Eye (tissue), 1 donor: ENCODE measurements at places on chromosomes 12 and 14.

DNA sequence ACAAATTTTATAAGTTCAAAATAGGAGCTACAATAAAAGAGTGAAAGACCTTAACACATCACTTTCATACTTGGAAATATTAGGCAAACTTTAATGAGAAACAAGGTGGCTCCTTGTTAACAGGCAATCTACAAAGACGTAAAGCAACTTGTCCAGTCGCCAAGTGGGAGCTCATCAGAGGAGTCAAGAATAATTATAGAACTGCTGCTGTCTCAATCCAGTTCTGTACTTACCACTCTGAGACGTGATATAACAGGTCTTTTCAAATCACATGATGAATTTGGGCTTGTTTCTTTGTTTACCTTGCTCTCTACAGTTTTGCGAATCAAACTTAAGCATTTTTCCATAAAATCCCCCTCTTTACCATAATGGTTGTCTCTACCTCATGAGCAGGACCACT, 3.6 kb downstream of the YBX3 start:
- no peak for DNase-seq

DNA sequence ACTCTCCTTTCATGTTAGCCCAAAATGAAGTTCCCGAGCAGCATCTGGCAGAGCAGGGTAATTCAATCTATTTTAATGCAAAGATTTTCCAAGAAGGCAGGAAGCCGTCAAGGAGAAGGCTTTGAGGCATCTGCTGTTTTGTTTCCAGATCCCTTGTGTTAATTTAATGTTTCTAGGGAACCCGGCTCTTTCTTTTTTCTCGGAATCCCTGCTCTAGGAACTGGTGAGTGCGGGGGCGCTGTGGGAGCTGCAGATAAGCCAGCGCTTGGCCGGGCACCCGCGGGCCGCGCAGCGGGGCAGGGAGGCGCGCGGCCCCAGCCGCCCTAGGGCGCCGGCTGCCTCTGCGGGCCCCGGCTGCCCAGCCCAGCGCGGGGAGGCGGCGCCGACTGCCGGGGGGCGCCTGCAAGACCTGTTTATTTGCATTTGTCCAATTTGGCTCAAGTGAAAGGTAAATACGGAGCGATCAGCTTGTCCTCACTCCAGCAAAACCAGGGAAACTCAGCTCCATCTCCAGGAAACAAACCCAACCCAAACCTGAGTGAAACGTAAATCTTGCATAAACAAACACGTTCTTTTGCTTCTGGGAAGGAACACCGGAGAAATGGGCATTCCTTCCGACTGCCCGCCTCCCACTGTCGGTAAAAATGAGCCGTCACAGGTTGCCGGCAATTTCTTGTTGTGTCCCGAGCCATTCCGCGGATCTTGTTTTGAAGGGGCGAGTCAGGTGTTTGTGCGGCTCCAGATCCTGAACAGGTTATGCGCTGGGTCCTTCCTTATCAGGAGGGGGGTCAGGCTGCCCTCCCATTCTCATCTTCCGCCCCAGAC, 65.1 kb downstream of the CRADD start:
- peak; percentile 87 for DNase-seq

DNA sequence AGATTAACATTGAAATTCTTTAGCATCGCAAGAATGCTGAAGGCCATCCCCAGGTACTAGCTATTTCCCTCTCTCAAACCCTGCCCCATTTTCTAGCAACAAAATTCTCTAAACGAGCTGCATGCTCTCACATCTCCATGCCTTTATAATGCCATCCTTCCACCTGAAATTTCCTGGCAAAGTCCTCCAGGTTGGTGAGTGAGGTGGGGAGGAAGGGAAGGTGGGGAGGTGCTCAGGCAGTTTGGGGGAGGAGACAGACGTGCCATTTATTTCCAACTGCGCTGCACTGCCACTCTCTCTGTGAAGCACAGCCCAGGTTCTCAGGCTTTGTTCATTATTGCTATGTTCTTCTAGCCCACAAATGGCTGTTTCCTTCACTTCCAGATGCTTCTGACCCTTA, 208.4 kb downstream of the PAWR start:
- DNase-seq: peak; percentile 0

- DNase-seq: peak; percentile 81
These were observed at the start of gene ARID4A for GRCh38 chr14:58298477-58299400. Gene ARID4A (plus strand): TSS chr14:58298555. CDS start chr14:58299855, 1,300 bp downstream.

GRCh38 chr14:61102549-61103466, 121.8 kb downstream of the SLC38A6 start:
- DNase-seq: no peak
